ENCODE measurements at places on chromosomes 1 and 21. TPM values are rescaled to one million over a fixed set of nuclear protein-coding genes. Genes with fewer than 3 reads are reported as not detected.

The CDA gene
- 0.42 TPM for total RNA-seq

The DEDD gene
- total RNA-seq = 13.8 TPM

The PLEKHN1 gene
- total RNA-seq = not detected

The KCNE2 gene
- total RNA-seq = not detected

The CRB1 gene
- 5.1 TPM for total RNA-seq

The NUDC gene
- 22.8 TPM for total RNA-seq

The FCRL4 gene
- not detected for total RNA-seq

The SPRR2A gene
- not detected for total RNA-seq

The USP33 gene
- total RNA-seq = 50.5 TPM

The PLPP3 gene
- 63.9 TPM for total RNA-seq

The ROR1 gene
- 0.98 TPM for total RNA-seq

The BRINP3 gene
- not detected for total RNA-seq

The SPATA17 gene
- not detected for total RNA-seq

The KRTAP12-2 gene
- total RNA-seq = not detected

The LCE1A gene
- not detected for total RNA-seq

The MFSD2A gene
- 0.37 TPM for total RNA-seq

The KRTCAP2 gene
- total RNA-seq = 49.8 TPM

The TEX38 gene
- total RNA-seq = not detected

The KTI12 gene
- 7.7 TPM for total RNA-seq

The SPRR2E gene
- not detected for total RNA-seq

The CRYZ gene
- 104 TPM for total RNA-seq

The CASZ1 gene
- total RNA-seq = 1.6 TPM

The DMBX1 gene
- not detected for total RNA-seq
